ENCODE measurements at places on chromosomes 16 and 17.

- no peak for DNase-seq
Observed at GRCh38 chr17:34306466-34306865, 12.8 kb upstream of the CCL8 start.

DNA sequence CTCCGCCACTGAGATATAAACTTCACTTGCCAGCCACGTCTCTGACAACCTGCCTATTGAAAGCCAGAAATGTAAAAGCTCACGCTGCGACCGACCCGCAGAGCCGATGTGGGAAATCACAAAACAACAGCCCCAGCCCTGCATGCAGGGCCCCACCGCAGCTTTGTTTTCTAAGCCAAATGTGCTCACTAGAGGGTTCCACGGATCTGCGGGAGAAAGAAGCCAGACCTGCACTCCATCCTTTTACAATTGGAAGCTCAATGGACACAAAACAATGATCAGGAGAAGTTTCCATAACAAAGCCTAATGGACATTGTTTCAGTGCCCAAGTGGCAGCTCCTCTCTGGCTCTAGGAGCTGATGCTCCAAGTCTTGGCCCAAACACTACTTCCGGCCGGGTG lies 33.1 kb downstream of the WIPI1 start:
- no peak for DNase-seq

- DNase-seq = no peak
Observed at GRCh38 chr16:3194792-3195191, 6.8 kb downstream of the OR1F1 start.

- no peak for DNase-seq
Observed at GRCh38 chr17:48892940-48893645, 506 bp downstream of the ATP5MC1 start.

GRCh38 chr16:70156207-70156978 lies 17.2 kb upstream of the CLEC18C start:
- DNase-seq = no peak

DNA sequence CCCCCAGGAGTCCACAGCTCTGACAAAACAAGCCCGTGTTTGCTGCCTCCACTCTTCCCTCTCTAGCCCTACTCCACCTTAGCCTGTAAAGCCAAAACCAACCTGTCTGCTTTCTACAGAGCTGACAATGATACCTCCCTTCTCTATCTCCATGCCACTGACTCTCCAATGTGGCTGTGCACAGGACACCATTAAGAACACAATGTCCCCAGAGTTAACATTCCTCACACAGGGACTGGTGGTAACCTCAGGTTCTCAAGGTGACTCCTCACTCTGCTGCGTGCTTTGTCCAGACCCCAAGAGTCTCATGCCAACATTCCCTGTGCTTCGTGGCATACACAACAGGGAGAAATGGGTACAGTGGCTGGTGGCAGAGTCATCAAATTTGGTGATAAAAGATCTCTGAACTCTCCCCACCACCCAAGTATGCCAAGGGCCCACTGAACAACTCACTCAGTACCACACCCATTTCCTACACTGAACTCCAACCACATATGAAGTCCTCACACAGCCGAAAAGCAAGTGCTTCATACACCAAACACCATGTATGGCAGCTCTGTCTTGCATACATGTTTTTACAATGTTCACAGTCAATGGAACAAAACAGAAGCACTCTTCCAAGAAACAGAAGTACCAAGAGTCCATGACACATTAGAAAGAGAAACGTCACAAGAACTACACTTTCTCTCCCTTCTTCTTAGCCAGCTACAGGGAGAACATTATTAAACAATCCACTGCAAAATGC lies 21.1 kb downstream of the CSNK2A2 start:
- no peak for DNase-seq

- DNase-seq = no peak
Observed at GRCh38 chr17:81991684-81992305, 14.4 kb downstream of the ASPSCR1 start.

GRCh38 chr17:43609613-43610385 lies 51.9 kb downstream of the MEOX1 start:
- DNase-seq = no peak

DNA sequence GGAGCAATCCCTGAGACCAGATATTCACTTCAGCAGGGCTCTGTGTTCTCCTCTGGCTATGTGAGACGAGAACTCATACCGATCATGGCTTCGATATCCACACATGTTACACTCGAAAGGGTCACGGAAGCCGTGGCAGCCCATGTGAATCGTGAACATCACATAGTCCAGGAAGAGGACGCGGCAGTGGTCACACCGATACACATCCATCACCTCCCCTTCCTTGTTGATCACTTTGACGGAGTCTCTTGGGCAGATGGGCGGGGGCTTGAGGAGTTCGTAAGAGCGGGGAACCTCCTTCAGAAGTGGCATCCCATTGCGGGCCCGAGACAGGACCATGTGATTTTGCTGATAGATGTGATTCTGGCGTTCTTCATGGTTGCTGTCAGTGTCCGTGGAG lies 28.0 kb downstream of the GRB7 start:
- no peak for DNase-seq

GRCh38 chr17:67386965-67387551 lies 10.0 kb downstream of the PITPNC1 start:
- peak; percentile 76 for DNase-seq

- DNase-seq = no peak
Observed at GRCh38 chr16:80105160-80105559, 435.6 kb upstream of the DYNLRB2 start.

- DNase-seq = no peak
Observed at GRCh38 chr16:280991-281659, 734 bp downstream of the ARHGDIG start.

- DNase-seq = no peak
Observed at GRCh38 chr16:84166796-84167695, 19.8 kb downstream of the TAF1C start.

- DNase-seq = no peak
Observed at GRCh38 chr16:57689762-57690558, 4.6 kb upstream of the DRC7 start.

DNA sequence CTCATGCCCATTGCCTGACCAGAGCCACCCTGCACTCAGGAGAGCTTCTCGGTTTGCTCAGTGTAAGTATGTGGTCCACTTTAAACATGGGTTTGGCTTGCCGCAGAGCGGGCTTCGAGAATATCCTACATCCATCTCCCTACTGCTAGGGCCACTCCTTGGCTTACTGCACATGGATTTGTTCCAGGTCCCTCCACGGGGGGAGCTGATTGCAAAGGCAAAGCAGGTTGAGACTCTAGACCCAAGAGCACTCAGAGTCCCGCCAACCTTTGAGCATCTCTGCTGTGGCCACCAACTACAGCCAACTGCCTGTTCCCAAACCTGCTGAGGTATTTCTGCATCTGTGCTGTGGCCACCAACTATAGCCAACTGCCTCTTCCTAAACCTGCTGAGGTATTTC lies 26.4 kb downstream of the RNF135 start:
- DNase-seq = no peak

DNA sequence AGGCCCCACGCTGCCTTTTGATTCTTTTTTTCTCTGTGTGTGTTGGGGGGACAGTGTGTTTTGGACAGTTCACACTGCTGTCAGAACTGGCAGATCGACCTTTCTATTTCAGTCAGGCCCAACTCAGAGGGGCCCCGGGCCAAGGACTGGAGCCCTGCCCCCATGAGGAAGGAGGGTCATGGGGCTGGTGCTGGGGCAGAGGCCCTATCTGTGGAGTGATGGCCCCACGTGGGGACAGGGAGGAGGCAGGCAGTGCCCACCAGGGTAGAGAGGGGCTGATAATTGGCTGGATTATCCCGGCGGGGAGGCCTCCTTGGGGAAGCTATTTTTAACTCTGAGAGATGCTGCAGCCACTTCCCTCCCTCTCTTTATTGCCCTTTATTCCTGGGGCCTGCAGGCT lies 5.7 kb upstream of the KCNJ12 start:
- no peak for DNase-seq

DNA sequence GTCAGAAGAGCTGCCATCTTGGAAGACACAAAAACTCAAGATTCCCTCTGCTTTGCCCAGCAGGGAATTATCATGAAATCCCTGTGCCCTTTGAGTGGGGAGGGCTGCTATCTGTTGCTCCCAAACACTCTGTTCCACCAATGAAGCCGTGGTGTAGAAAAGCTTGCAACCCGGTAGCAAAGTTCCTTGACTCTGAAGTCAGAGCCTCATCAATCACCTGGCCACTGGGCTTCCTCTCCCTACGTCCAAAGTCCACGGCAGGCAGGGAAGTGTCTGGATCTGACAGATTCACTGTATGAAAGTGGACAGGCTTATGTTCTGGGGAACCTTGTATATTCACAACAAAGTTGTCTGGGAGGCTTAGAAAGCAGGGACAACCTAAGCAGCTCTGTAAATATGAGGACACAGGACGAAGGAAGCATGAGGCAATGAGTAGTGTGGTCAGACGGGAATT lies 343.3 kb downstream of the SLC39A11 start:
- DNase-seq = no peak

GRCh38 chr17:1475321-1475854 lies 17.1 kb downstream of the MYO1C start:
- DNase-seq = no peak

GRCh38 chr16:67326472-67327309 lies at the start of the genes KCTD19 and LRRC36:
TSS of gene KCTD19 (minus strand) at chr16:67326741. CDS start at chr16:67326707, 34 bp downstream.
TSS of gene LRRC36 (plus strand) at chr16:67326815. CDS start at chr16:67326863, 48 bp downstream.
- peak; percentile 61 for DNase-seq

GRCh38 chr17:17628388-17629008 lies 37.0 kb upstream of the PEMT start:
- no peak for DNase-seq

GRCh38 chr17:74961657-74962350 lies 10.8 kb downstream of the HID1 start:
- peak; percentile 84 for DNase-seq

- no peak for DNase-seq
Observed at GRCh38 chr16:3536851-3537250, 36.0 kb downstream of the CLUAP1 start.

- DNase-seq = peak; percentile 73
Observed at GRCh38 chr17:75077496-75078283, 10.1 kb upstream of the SLC16A5 start.

GRCh38 chr17:51548125-51548524 lies 287.8 kb downstream of the UTP18 start:
- DNase-seq = no peak

DNA sequence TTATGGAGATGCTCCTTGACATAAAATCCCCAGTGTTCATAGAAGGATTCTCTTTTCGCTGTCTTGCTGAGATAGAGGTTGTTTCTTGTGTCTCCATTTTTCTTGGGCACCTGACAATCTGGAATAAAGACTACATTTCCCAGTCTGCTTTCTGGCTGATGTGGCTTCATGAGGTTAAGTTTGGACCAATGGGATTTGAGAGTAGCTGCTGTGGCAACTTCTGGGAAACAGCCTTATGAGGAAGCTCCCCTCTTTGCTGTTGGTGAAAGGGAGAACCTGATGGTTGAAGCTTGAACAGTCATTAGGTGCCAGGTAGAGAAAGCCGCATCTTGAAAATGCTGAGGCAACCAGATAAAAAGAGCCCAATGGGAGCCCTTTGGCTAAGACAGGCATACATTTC lies 24.4 kb downstream of the HS3ST4 start:
- DNase-seq = no peak

DNA sequence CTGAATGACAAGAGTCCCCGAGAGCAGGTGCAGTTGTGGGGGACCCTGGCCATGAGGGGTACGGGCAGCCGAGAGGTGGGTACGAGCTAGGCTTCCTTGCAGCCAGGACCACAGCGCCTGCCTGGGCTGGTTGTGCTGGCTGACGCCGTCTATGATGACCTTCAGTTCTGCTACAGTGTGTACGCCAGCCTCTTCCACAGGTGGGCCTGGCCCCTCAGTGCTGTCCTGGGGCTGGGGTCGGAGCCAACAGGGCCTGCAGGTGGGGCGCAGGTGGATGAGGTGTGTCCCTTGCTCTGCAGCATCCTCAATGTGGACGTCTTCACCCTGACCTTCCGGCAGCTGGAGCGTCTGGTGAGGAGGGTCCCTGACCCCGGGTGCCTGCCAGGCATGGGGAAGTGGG lies 7.2 kb downstream of the TSR3 start:
- no peak for DNase-seq

GRCh38 chr16:66408163-66409048 lies 18.7 kb upstream of the BEAN1 start:
- peak; percentile 26 for DNase-seq

GRCh38 chr16:77375396-77375795 lies 59.4 kb downstream of the ADAMTS18 start:
- DNase-seq = no peak

- DNase-seq = no peak
Observed at GRCh38 chr17:41909088-41909487, 9.7 kb downstream of the ACLY start.

GRCh38 chr17:79977161-79977631 lies 58.5 kb downstream of the TBC1D16 start:
- no peak for DNase-seq

GRCh38 chr17:41935641-41936040 lies 5.2 kb downstream of the ODAD4 start:
- DNase-seq = no peak

DNA sequence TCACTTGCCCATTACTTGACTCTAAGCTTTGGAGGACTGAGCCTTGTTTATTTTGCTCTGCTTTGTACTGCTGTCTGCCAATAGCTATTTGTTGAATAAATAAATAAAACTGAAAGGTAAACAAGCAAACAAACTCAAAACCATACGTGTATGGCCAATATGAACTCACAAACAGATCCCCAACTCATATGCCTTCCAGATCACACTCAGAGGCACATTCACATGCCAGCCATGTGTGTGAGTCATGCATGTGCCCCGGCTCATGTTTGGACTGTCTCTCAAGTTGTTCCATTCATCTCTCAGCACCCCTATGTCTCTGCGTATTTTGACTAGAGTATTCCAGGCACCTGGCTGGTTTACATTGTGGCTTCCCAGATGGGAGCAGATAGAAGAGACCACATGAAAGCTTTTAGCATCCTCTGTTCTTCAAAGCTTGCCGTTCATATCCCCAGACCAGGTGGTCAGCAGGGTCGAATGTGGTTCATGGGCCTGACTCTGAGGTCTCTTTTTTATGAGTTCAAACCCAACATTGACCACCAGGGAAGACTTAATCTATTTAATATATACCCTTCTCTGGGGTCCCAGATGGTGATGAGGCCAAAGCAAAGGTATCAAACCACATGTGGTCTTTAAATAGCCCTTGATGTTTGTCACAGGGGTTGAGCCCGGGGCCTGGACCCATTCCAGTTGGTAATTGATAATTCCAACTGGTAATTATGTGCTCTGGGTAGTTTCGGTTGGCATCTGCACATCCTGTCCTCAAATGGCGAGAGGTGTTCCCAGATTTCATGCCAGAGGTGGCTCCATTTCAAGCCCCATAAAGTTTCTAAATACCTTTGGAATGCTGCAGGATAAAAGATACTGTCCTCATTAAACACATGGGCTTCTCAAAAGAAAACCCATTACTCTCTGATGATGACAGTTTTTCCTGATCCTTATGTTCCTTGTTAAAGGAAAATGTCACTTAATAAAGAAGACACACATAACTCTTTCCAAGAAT lies 287.3 kb upstream of the MAF start:
- no peak for DNase-seq

Data from activated naive CD4-positive, alpha-beta T cell treated with anti-CD3 and anti-CD28 coated beads, Interleukin-2, amount 50 U/mL, for 72 hours (primary cell).